T follicular helper cell (primary cell): ENCODE measurements at places on chromosomes 16 and 17.

DNA sequence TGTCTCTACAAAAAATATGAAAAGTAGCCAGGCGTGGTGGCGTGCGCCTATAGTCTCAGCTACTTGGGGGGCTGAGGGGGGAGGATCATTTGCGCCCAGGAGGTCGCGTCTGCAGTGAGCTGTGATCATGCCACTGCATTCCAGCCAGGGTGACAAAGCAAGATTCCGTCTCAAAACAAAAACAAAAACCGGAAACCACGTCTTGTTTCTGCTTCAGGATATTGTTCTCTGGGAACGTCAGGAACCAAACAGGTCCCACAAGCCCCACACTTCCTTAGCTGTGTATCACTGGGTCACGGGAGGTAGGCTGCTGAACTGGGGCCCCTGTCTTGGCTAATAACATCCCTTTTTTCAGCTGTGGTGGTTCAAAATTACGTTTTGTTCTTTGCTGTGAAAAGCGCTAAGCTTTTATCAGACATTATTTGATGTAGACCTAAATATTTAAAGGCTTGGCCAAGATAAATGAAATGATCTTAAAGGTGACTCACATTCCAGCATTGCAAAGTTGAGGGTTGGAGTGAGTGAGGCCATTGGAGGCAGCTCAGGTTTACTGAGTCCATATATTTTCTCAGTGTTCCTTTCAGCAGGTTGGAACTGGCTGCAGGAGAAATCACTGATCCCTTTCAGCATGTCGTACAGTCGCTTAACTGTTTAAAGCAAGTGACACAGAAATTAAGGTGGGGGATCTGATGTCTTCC is 16.4 kb upstream of the SEC14L1 start:
- no peak for DNase-seq

GRCh38 chr17:57957886-57958285 is 2.7 kb upstream of the CUEDC1 start:
- no peak for DNase-seq

DNA sequence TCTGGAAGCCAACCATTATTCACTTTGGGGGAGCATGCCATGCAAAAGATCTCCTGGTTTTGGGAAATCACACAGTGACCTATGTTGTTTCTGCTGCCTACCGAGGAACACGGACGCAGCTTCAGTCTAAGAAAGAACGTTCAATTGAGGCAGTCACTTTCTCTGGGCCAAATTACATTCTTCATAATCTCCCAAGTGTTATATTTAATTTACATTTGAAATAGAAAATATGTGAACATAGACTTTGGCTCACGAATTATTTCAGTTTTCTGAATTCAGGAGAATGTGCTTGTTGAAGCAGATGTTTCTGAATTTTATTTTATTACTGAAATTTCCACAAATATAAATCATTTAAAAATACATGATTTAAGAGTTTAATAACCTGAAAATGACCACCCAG is 93.6 kb upstream of the KCNJ16 start:
- DNase-seq = no peak

DNA sequence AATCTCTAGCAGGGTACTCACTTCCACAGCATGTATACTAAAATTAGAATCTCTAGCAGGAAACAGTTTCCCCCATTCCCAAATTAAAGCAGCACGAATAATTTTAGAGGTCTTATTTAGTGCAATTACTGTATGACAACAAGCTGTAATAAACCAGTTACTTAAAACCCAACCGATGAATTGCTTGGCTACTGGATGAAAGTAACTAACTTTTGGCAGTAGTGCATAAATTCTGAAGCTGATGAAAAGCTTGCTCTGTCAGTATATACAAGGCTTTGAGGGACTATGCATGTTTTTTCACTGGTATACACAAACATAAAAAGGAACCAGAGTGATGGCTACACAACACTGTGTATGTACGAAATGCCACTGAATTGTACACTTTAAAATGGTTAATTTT is 89.4 kb downstream of the CFDP1 start:
- DNase-seq = no peak

DNA sequence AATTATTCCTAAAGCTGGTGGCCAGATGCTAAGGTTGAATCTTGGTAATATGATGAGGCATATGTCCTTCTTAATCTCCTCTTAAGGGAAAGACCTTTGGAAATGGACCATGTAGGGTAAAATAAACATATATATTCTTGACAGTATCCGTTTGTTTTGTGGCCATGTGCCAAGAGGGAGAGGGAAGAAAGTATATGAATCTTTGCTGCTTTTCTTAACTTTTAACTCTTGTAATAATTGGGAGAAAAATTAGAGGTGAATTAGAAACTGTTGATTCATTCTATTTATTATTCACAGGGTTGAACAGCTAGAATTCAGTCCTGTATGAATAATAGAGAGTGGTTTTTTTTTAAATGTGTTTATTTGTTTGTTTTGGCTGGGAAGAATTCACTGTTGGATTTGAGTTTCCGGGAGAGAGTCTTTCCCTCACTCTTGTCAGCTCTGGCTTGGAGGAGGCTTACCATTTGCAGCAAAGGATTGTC is 31.6 kb downstream of the AATF start:
- no peak for DNase-seq

DNA sequence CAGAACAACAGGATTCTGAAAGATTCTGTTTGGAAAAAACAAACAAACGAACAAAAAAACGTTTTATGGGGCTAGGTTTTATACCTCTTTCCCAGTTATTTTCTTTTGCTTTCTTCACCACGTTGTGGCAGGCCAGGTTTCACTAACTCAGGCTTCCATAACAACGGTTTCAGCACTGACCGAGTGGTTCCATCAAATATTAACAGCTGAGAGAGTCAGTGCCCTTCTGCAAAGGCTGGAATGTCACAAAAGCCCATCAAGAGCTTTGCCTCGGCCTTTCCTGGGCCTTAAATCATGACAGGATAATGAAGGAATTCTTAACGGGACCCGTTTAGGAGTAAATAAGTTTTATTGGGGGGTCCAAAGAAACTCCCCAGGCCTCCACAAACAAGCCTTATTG is 34.2 kb downstream of the MPHOSPH6 start:
- DNase-seq = no peak

DNA sequence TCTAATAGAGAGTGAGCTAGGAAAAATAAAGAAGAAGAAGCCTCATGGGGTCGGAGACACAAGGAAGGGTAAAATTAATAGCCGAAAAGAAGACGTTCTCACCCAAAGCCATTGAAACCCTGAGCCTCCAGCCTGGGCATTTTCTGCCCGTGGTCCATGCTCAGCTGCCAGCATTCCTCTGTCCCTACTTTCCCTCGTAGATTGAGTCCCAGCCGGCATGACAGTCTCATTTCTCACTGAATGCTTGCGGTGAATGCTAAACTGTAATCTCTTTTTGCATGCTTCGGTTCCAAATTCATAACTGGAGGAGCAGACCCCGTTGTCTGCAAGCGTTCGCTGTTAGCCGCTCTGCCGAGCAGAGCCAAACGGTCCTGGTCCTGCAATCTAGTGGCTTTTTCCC is 54.0 kb upstream of the COX10 start:
- no peak for DNase-seq

DNA sequence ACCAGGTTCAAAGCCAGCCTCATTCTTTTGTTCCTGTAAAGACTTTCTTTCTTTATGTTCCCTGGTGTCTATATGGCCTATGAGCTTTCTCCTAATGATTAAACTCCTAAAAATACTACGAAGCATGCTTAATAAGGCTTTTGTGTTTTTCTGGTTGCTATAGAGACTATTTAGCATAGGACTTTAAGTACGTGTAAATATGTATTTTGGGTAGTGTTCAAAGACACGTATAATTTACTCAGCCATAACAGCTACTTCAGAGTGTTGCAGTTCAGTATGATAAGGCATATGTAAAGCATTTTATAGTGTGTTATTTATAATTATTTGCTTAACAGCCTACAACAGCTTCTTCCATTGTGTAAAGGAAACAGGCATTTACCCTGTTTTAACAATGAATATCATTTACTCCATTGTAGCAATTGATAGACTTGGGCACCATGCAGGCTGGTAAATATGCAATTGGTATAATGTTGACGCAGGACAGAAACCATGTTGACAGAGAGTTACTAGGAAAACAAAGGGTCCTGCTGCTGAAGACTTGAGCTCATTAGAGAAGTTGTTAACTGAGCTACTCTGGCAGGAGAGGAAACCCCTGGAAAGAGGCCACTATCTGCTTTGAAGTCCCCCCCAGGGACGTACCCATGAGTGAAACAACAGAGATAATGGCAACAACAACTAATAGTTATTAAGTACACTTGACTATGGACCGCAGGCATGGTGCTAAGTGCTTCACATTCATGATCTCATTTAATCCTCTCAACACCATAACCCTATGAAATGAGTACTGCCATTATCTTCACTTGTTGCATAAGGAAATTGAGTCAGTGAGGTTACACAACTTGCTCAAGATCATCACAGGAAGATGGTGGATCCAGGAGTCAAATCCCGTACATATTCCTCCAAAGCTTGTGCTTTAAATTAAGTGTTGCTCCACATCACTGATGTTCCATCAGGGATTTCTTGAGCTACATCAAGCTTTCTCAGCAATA is 342.2 kb upstream of the DYNLRB2 start:
- no peak for DNase-seq

GRCh38 chr17:81003711-81004475 is 12.3 kb downstream of the CHMP6 start:
- DNase-seq = no peak

- DNase-seq = no peak
Observed at GRCh38 chr17:17121162-17121561, 78.9 kb downstream of the MPRIP start.

DNA sequence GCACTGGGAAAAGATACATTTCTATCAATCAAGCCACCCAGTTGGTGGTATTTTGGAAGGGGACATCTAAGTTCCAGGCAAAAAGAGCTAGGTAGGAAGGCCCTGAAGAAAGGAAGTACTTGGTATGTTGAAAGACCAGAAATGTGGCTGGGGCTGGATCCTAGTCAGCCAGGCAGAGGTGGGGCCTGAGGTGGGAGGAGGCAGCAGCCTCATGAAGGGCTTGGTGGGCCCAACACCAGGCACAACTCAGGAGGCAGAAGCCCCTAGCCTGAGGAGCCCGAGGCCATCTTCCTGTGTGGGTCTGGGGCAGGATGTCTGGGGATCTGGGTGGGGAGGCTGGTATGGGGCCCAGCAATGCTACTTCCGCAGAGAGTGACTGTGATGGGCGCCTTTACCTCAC is 105.9 kb downstream of the SALL1 start:
- DNase-seq = no peak

DNA sequence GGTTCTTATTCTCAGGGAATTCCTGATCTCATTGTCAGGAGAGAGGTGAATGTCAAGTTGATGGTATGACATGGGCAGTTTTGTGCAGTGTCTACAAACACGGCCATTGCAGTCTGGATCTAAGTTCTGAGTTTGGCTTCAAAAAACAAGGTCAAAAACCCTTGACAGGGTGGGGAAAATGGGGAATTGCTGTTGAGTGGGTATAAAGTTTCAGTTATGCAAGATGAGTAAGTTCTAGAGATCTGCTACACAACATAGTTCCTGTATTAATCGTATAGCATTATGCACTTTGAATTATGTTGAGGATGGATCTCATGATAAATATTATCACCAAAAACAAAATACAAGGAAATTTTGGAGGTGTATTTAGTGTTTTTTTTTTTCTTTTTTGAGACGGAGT is 36.6 kb upstream of the CARMIL2 start:
- no peak for DNase-seq

DNA sequence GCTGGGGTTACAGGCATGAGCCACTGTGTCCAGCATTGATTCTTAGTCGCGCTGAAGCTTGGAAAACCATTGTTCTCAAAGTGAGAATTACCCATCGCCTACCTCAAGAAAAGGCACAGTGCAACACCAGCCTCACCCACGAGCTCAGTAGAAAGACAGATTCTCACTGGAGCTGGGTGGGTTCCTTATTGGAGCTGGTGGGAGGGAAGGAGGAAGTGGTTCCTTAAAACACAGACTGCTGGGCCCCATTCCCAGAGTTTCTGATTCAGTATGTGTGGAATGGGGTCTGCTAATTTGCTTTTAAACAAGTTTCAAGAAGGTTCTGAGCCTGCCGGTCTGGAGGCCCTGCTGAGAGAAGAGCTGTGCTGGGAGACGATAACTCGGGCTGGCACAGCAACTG is 264.7 kb downstream of the ENGASE start:
- no peak for DNase-seq

DNA sequence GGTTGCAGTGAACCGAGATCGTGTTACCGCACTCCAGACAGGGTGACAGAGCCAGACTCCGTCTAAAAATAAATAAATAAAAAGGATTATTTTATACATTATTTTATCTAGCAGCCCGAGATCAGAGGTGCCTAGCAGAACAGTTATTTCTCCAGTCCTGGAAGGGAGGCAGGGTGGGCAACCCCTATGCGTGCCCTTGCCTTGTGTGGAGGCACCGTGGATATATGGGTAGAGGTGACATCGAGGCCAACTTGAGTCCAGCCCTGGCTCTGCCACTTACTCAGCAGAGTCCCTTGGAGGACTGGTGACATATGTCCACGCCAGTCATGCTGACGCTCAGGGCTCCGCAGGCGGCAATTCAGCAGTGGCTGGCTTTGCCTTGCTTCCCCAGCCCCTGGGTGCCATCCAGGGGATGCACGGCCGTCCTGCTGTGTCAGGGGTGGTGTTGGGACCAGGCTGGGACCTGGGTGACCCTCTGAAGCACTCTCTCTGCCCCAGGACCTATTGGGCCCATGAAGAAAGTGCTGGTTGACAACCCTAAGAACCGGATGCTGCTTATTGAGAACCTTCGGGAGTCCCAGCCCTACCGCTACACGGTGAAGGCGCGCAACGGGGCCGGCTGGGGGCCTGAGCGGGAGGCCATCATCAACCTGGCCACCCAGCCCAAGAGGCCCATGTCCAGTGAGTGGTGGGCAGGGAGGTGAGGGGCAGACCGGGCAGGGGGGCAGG is 13.2 kb downstream of the GALK1 start:
- DNase-seq = no peak

- no peak for DNase-seq
Observed at GRCh38 chr17:16322636-16323035, 30.6 kb downstream of the CENPV start.

DNA sequence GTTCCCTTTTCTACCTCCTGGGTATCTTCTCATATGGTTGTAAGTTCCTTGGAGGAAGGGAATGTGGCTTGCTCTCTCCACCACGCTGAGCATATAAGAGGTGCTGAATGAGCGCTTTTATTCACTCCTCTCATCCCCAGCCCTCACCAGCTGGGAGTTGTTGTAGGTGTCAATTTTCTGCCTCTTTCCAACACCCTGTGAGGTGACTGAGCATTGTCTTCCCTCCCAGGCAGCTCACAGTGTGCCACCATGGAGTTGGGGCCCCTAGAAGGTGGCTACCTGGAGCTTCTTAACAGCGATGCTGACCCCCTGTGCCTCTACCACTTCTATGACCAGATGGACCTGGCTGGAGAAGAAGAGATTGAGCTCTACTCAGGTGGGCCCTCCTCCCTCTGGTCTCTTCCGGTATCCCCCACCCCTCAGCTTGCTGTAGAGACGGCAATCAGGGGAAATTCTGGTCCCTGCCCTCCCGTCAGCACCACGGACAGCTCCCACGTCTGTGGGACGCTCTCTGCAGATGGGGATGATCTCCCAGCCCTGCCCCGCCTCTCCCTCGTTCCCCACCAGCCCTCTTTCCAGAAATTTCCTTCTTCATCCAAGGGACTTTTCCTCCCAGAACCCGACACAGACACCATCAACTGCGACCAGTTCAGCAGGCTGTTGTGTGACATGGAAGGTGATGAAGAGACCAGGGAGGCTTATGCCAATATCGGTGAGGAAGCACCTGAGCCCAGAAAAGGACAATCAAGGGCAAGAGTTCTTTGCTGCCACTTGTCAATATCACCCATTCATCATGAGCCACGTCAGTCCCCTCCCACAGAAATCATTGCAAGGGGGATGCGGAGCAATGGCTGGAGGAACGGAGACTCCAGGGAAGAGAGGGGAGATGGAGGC is 18.3 kb downstream of the CIITA start:
- DNase-seq = no peak
